ENCODE measurements at places on chromosomes 6 and 20. TPM values are rescaled to one million over a fixed set of nuclear protein-coding genes. Genes with fewer than 3 reads are reported as not detected.

Gene TBX18
- not detected for total RNA-seq

Gene SCUBE3
- total RNA-seq, result 0.54 TPM

Gene BTNL2
- not detected for total RNA-seq

GRCh38 chr6:30258204-30258603, 45.0 kb upstream of the TRIM26 start:
- no peak for DNase-seq

DNA sequence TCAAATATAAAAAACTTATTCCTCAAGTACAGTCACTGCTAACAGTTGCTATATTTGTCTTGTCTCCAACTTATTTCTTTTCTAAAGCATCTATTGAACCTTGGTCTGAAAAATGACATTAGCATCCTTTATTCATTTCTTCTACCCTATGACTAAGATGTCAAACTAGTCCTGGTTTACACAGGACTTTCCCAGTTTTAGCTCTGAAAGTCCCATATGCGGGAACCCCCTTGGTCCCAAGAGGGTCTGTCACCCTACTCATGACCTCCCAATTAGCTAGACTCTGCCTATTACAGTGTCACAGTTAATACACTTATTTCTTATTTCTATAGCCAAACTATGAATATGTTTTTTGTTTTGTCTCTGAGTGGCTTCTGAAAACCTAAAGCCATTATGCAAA, 37.1 kb downstream of the PLEKHG1 start:
- no peak for DNase-seq

- no peak for DNase-seq
Measured at GRCh38 chr6:167127785-167128531, 5.1 kb downstream of the CCR6 start.

DNA sequence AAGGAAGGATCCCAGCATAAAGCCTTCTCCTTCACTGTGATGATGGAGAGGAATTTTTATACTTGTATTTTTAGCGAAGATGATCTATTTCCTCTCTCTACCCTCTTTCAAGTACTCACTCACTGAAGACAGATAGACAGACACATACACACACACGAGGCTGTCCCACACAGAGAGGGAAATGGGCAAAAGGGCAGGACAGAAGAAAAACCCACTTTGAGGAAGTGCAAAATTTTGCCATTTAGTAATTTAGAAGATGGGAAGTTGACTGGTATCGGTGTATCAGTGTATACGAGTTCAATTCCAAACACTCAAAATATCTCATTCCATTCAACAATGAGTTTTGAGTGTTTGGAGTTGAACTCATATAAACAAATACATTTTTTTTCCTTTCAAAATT, 30.9 kb downstream of the HEBP2 start:
- DNase-seq, result no peak

DNA sequence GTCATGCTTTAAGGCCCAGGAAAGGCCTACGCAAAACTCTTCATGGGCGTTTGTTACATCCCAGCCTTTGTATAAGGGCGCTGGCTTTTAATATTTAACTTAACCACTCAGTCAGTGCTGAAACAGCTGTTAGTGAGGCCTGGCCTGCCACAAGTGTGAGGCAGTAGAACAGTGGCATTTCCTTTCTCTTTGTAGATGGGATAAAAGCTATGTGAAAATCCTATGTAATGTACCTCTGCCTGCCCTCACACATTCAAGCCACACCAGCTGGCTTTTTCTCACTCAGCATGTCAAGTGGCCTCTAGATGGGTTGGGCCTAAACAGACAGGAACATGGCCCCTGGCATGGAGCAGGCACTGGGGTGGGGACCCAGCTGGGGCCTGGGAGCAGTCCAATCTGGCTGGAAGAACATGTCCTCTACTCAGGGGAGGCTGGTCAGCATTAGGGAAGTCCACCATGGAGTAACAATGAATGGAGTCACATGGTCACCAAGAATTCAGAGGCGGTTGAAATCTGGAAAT, 20.7 kb downstream of the CGA start:
- no peak for DNase-seq

GRCh38 chr6:128370072-128370471, 150.3 kb downstream of the PTPRK start:
- DNase-seq, result no peak

DNA sequence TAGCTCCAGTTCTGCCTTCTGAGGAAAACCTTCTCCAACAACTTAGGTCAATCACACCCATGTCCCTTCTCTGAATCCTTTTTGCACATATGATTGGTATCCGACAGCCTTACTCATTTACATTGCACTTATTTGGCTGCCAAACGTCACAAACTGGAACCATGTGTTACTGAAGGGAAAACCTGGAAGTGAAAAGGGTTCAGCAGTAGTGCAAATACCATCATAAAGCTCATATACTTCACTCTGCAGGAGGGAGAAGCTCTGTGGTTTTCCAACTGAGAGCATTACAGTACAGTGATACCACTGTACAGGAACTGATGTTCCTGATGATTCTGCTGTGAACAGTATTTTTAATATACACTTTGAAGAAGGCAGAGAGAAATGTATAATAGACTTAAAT, 87.8 kb downstream of the SLC16A10 start:
- DNase-seq, result no peak

DNA sequence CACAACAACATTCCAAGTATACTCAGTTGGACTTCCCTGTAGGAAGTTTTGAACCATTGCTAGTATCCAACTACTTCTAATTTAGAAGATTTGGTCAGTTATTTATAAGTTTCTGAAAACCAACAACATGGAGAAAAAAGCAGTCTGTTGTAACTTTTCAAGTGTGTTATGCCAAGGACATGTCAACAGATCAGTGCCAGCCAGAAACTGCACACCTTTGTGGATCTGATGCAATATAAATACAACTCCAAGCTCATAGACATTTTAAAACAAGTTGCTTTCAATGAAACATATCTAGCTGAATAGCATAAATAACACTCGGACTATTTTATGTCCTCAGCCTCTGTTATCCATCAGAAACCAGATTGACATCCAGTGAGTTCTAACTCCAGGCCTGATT, 58.3 kb upstream of the CARMIL1 start:
- DNase-seq, result no peak
